ENCODE measurements at places on chromosomes 7 and 10. TPM values are rescaled to one million over a fixed set of nuclear protein-coding genes. Genes with fewer than 3 reads are reported as not detected.

DNA sequence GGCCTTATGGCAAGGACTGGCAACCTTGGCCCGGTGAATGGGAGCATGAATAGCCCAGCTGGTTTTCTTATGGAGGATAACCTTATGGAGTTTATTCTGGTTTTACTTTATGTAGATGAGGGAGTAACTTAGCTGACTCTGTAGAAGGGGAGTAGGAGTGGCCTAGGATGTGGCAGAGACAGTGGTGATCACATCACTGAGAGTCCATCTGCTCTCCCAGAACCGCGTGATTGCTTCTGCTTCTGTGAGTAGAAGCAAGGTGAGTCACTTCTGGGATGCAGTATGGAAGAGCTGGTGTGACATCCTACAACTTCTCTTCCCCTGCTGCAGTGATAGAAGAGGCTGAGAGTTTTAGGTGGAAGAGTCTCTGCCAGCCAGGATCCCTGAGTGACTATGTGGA, 129.2 kb downstream of the RPS24 start:
- no peak for DNase-seq

- DNase-seq, result no peak
These were observed 6.8 kb upstream of the TFEC start for GRCh38 chr7:116037401-116037800.

GRCh38 chr7:131370523-131370968, 42.9 kb downstream of the MKLN1 start:
- DNase-seq, result no peak

- DNase-seq, result no peak
These were observed 15.1 kb upstream of the GATA3 start for GRCh38 chr10:8039321-8039881.

The ANKRD7 gene
- 3.1 TPM for total RNA-seq

DNA sequence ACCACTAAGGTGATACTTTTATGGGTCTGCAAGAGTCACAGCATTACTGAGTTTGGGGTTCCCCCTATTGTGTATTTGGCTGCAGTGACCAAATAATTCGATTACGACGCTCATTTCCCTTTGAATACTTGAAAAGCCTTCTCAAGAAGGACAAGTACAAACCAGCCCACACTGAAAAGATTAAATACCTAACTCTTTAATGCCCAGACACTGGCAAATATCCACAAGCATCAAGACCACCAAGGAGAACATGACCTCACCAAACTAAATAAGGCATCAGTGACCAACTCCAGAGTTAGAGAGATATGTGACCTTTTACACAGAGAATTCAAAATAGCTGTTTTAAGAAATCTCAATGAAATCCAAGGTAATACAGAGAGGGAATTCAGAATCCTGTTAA, 31.8 kb upstream of the SFTPD start:
- DNase-seq, result no peak

GRCh38 chr7:22569586-22570321, 69.8 kb upstream of the STEAP1B start:
- no peak for DNase-seq

GRCh38 chr10:97913193-97913592, 63.5 kb downstream of the GOLGA7B start:
- DNase-seq, result no peak

The DLX6 gene
- total RNA-seq, result 0.48 TPM

DNA sequence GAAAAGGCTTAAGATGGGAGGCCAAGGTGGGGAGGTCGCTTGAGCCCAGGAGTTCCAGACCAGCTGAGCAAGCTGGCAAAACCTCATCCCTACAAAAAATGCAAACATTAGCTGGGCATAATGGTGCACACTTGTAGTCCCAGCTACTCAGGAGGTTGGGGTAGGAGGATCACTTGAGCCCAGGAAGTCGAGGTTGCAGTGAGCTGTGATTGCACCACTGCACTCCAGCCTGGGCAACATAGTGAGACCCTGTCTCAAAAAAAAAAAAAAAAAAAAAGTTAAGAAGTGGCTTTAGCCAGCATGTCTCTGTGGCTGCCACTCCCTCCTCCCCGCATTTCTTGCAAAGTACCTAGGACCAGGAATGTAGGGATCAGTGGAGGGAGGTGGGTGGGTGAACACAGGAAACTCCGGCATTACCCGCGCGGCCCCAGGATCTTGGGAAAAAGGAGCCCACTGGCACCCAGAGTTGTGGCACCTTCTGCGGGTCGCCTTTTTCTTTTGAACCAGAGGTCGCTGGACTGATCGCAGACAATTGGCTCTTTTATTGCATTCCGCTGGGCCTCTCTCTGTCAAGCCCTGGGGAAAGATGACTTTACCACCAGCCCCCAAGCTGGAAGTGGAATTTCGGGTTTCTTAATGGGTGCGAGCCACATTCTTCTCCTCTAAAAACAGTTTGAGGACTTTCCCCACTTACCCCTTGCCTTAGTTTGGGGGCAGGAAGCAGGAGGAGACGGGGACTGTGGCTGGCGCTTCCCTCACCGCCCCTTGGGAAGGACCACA, 3.5 kb downstream of the VGF start:
- no peak for DNase-seq

- DNase-seq, result no peak
These were observed 85.2 kb upstream of the PIK3CG start for GRCh38 chr7:106779877-106780276.

GRCh38 chr10:87092861-87093631, 1.6 kb downstream of the GLUD1 start:
- no peak for DNase-seq
